ENCODE measurements at places on chromosomes 5 and 9. TPM values are rescaled to one million over a fixed set of nuclear protein-coding genes. Genes with fewer than 3 reads are reported as not detected.

DNA sequence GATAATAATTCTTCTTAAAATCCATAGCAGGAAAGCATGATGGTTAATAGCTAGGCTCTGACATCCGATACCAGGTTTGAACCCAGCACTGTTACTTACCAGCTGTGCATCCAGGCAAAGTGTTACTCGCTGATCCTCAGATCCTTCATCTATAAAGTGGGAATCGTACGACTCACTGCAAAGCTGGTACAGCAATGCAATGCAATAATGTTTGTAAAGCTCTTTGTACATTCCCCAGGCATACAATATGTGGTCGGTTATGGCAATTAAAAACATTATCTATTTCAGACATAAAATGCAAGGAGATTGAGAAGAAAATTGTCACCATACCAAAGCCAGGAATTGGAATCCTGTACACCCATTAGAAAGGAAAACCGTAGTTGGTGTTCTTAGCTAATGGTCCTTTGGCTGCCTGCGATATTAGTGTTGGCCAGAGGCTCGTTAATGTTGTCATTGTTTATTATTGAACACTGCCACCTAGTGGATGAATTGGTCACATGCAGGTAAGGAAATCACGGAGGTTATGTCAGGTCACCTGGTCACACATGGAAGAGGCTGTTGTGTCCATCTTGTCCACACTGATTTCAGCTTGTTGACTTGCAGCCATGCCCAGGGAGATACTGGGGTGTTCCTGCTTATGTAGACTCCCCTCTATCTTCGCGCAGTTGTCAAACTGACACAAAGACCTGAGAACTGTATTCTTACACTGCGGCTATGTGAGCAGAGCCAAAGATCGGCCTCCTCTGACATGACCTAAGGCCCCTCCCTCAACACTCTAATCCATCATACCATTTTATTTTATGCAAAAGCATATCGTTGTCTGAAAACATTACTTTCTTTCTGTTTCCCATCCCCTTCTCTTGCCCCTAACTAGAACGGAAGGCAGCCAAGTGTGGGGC lies 87.5 kb upstream of the PPP2R2B start:
- DNase-seq = peak; percentile 22

GRCh38 chr5:8756498-8757084 lies 789.3 kb downstream of the SEMA5A start:
- peak; percentile 17 for DNase-seq

DNA sequence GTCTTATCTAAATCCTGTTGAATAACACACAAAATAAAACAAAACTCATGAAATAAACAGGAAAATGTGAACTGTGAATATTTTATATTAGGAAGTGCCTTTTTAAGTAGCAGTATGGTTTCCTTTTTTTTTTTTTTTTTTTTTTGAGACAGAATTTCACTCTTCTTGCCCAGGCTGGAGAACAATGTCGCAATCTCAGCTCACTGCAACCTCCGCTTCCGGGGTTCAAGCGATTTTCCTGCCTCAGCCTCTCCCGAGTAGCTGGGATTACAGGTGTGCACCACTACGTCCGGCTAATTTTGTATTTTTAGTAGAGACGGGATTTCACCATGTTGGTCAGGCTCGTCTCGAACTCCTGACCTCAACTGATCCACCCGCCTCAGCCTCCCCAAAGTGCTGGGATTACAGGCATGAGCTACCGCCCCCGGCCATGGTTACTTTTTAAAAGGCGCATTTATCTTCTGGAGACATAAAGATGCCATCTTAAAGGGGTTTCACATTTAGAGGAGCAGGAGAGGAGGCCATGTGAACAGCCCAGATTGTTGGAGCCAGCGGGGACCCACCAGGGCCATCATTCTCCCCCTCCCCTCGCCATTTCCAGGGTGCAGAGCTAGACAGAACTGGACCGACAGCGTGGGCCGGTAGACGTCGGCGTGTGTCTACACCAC lies 64.1 kb downstream of the ROR2 start:
- DNase-seq = no peak

- no peak for DNase-seq
Measured at GRCh38 chr9:88678008-88678407, 143.0 kb downstream of the NXNL2 start.

DNA sequence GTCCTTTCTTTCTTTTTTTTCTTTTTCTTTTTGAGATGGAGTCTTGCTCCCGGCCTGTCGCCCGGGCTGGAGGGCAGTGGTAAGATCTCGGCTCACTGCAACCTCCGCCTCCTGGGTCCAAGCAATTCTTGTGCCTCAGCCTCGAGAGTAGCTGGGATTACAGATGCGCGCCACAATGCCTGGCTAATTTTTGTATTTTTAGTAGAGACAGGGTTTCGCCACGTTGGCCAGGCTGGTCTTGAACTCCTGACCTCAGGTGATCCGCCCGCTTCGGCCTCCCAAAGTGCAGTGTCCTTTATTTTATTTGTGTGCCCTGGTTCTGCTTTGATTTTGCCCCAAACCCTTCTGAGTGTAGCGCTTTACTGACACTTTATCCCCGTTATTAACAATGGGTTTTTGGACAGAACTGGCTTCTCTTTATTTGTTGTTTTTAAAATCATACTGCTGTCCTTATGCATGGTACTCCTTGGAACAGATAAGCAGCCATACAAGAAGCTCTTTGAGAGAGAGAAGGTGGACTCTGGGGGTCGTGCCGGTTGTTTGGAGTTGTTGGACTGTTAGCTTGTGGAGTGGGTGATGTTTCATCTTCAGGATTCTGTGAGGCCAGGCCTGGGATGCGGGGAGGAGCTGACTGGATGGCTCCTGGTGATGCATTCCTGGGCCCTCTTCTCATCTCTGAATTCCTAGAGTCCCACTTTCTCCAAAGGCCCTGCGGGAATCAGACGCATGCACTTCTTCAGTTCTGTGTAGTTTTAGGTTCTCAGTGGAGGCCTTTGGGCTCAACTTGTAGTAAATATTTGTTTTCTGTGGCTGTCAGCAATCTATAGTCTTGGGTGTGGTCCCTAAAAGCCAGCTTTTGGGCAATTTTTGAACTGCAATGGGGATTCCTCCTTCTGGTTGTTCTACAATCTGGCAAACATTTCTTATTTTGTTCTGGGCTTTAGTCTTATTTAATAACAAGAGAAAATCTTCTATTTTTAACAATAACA lies 47.8 kb downstream of the PTTG1 start:
- DNase-seq = no peak

DNA sequence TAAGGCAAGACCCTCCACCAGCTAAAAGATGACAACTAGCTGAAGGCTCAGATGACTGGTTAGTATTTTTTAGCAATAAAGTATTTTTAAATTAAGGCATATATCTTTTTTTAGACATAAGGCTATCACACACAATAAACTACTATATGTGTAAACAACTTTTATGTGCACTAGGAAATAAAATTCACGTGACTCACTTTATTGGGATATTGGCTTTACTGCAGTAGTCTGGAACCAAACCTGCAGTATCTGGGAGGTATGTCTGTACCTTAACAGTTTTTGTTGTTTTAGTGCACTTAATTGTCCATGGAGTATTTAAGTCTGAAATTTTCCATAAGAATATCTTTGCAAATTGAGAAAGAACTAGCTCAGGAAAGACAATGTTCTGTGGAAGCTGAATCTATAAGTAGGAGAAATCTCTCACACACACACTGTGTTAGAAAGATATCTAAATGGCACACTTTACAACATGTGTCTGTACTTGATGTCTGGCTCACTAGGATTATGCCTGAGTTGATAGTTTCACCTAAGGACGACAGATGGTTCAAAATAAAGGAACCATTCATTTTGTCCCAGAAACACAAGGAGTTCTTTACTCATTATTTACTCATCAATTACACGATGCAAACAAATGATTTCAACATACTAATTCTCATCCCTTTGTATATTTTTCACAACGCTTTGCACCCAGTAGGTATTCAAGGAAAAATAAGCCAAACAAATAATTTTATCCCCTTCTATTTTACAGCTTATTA lies 4.6 kb downstream of the RAPGEF6 start:
- no peak for DNase-seq

DNA sequence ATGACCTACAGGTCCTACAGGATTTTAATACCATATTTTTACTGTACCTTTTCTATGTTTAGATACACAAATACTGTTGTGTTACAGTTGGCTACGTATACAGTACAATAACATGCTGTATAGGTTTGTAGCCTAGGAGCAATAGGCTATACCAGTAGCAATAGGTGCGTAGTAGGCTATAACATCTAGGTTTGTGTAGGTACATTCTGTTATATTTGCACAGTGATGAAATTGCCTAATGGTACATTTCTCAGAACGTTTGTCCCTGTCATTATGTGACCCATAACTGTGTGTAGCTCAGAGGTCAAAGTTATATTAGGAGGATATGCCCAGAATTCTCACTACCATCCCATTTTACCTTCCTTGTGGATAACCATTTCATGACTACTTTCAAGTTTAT lies 59.7 kb downstream of the NIPBL start:
- DNase-seq = no peak

DNA sequence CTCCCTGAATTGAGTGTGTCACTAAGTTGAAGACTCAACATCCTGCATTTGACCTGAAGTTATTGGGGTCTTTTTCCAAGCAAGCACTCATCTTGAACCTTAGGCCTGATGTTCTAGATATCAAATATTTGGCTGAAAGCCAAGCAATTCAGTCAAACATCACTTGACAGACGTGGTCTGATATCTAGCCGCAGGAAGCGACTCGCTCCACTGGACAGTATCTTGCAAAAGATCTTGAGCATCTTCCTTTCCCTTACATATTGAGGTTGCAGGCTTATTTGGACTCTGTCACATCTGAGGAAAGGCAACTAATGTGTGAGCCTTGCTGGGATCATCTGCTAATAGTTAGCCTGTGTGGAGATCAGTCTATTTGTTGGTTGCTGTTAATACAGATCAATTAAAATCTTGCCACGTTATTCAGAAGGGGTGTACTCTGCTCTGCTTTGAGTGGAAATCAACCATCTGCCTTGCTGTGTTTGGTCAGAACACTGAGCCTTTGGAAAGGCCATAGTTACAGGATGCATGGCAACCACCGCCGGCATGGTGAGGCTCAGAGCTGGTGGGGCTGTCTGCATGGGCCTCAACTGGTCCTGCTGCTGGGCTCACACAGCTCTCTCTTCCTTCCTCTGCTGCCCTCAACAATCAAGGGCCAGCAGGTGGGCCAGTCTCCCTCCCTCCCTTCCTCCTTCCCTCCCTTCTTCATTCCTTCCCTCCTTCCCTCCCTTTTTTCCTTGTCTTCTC lies 166.9 kb upstream of the KLF9 start:
- DNase-seq = no peak

Gene TMEM141
- 47.5 TPM for total RNA-seq

Gene SPATA31A5
- not detected for total RNA-seq
